GDM1 (cell line): ENCODE measurements at places on chromosomes 12 and 14.

DNA sequence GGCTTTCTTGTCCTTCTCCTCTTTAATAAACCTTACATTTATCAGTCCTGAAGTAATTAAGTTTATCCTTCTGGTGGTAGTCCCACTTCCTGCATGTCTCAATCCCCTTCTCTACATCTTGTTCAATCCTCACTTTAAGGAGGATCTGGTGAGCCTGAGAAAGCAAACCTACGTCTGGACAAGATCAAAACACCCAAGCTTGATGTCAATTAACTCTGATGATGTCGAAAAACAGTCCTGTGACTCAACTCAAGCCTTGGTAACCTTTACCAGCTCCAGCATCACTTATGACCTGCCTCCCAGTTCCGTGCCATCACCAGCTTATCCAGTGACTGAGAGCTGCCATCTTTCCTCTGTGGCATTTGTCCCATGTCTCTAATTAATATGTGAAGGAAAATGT is 79.3 kb downstream of the ZFC3H1 start:
- DNase-seq = no peak

GRCh38 chr12:5244513-5244972 is 187.4 kb upstream of the NTF3 start:
- no peak for DNase-seq

GRCh38 chr12:99439399-99439798 is 208.2 kb upstream of the GARIN6 start:
- no peak for DNase-seq

- no peak for DNase-seq
Observed at GRCh38 chr12:115710104-115710564, 567.4 kb downstream of the MED13L start.
